ENCODE measurements at places on chromosomes 12 and 14.

DNA sequence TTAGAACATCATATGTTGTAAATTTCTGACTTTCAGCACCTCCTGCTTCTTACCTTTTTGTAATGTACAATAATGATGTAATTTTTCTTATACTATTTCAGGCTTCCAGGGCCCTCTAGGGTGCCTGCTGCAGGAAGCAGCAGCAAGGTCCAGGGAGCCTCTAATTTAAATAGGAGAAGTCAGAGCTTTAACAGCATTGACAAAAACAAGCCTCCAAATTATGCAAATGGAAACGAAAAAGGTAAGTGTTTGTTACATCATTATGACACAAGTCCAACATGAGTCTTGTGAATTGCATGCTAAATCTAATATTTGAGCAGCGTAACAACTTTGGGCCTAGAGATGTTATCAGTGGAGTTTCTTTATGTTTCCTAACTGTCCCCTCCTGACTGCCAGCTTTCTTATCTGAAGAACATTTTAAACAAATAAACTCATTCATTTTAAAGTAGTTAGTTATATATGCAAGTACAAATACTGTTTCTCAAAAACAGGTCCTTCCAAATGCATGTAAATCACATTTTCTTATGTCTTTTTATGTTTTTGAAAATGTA lies 167.6 kb downstream of the NAV3 start:
- DNase-seq = no peak

- DNase-seq = no peak
These were observed 5.0 kb downstream of the CARMIL3 start for GRCh38 chr14:24056800-24057184.

DNA sequence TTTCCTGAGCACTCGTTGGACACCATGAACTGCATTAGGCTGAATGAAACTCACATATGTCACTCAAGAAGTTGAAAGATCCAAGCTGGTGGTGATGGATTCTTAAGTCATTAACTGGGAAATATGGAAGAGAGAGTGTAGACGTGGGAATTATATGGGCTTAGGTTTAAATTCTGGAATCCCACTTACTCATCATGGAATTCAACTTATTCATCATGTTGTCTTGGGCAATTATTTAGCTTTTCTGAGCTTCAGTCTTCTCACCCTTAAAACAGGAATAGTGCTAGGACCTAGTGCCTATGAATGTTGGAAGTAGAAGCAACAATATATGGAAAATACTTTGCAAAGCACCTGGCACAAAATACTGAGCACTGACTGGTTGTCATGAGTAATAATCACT lies 292.4 kb upstream of the TBX3 start:
- DNase-seq = no peak

- no peak for DNase-seq
These were observed 8.1 kb downstream of the PNP start for GRCh38 chr14:20477211-20477876.

DNA sequence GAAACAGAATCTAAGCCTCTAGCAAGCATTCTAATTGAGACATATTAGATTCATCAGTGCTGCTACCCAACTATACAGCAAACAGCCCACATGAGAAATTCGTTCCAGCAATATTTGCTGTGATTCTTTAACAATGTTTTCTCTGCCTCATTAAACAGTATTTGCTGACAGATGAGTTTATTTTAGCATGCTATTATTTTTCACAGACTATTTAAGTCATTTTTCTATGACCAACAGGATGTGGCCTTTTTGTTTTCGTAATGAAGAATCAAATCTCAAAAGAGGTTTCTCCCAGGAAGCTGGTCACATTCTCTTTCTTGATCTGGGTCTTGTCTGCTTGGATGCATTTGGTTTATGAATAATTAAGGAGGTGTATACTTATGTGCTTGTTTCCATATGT lies 23.2 kb upstream of the SERPINA12 start:
- DNase-seq = no peak

DNA sequence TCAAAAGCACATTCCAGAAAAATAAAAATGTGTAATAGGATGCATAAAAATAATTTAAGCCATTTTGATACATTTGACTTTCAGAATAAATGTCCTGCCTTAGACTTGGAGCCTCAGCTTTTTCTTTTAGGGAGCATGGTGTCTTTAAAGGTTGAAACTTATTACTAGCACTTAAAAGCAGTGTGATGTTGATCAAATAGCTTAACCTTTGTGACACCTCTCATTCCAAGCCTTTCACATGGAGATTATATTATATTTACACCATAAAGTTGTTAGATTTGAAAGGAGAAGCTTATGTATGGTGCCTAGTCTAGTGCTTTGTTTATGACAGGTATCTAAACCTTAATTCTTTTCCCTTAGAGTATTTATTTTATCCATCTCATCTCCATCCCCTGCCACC lies 61.9 kb downstream of the KTN1 start:
- no peak for DNase-seq

- DNase-seq = no peak
These were observed 386 bp downstream of the DGKA start for GRCh38 chr12:55931317-55931779.

- DNase-seq = no peak
These were observed 7.5 kb upstream of the KRT1 start for GRCh38 chr12:52687497-52688385.

GRCh38 chr12:15534874-15535273 lies 212.6 kb downstream of the PTPRO start:
- no peak for DNase-seq

GRCh38 chr12:90128526-90128925 lies 419.9 kb upstream of the ATP2B1 start:
- no peak for DNase-seq

- no peak for DNase-seq
These were observed 201.6 kb upstream of the NUDT4 start for GRCh38 chr12:93176165-93176564.

- no peak for DNase-seq
These were observed 36.7 kb upstream of the TMCC3 start for GRCh38 chr12:94686834-94687628.

DNA sequence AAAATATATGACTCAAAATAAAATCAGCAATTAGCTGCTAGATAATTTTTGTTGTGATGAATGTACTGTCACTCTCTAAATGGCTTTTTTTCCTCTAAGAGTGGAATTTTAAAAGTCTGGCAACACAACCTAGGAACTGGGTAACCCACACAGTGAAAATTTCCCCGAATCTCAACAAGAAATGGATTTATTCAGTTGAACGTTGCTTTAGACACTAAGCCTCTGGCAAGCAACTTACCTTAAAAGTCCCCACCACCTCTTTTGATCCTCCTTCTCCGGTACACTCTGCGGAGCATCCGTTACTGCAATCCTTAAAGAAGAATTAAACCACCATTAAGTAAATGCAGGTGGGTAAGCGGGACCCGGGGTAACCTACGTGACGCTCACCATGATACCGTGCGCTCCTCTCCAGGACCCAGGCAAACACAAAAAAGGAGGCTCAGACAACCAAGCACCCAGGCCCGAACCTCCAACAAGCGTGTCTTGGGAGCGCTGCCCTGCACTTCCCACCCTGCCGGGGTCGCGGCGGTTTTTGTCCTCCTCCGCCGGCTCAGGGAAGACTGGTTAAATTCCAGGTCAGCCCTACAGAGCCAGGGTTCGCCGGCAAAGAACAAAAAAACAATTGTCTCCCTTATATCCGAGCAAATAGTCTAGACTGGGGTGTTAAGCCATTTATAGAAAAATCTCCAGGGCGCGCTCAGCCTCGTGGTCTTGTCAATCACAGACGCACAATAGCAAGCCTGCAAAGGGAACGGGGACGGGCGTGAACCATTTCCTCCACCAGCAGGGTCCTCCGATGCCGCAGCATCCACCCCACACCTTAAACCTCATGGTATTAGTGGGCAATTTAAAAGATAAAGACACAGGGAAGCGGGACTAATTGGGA lies 47.1 kb downstream of the BCAT1 start:
- DNase-seq = no peak

GRCh38 chr14:85233756-85234155 lies 296.2 kb upstream of the FLRT2 start:
- no peak for DNase-seq

Measured in NCI-H146 (cell line).